ENCODE measurements at places on chromosomes 3 and 15. TPM values are rescaled to one million over a fixed set of nuclear protein-coding genes. Genes with fewer than 3 reads are reported as not detected.

Gene GALNT15
- polyA plus RNA-seq, result 1.1 TPM

Gene A4GNT
- polyA plus RNA-seq, result not detected

Gene FBN1
- 33.9 TPM for polyA plus RNA-seq

Gene ACTR8
- 6.2 TPM for polyA plus RNA-seq

Gene ISY1
- 27.7 TPM for polyA plus RNA-seq

Gene ITIH3
- polyA plus RNA-seq, result 1.8 TPM

Gene CTXND1
- polyA plus RNA-seq, result 12.8 TPM
